GM03348 (cell line): ENCODE measurements at places on chromosomes 3 and 15.

- peak; percentile 24 for DNase-seq
Observed at GRCh38 chr3:179410331-179410730, 40.9 kb downstream of the GNB4 start.

- DNase-seq: peak; percentile 90
Observed at GRCh38 chr3:169149349-169149890, 514.1 kb downstream of the MECOM start.

DNA sequence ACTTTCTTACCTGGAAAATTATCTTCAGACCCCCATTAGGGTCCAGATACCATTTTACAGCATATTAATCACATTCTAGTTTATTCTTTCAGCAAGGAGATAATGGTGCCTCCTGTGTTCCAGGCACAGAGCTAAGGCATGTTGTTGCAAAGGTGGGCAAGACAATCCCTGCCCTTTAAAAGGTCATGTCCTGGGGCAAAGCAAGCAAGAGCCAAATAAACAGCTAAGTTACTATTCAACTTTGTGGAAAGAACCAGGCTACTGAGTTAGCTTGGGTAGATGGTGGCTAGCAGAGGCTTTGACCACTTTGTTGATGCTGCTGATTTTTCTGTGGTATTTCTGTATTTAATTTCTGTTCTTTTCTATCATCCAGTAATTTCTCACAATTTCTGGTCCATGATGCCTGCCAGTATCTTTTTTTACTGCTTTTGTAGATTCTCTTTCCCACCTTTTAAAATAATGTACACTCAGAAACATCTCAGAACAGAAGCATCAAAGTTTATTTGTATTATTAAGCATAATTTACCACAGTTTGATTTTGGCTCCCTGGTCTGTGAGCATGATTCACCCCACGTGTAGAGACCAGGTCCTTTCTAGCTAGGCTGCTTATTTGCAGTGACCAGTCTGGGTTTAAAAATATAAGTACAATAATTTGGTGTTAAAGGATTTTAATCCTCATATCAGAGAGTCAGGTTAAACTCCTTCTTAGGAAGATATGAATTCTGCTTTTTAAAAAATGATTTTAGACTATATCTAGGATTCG is 71.5 kb downstream of the LRRC28 start:
- DNase-seq: no peak

DNA sequence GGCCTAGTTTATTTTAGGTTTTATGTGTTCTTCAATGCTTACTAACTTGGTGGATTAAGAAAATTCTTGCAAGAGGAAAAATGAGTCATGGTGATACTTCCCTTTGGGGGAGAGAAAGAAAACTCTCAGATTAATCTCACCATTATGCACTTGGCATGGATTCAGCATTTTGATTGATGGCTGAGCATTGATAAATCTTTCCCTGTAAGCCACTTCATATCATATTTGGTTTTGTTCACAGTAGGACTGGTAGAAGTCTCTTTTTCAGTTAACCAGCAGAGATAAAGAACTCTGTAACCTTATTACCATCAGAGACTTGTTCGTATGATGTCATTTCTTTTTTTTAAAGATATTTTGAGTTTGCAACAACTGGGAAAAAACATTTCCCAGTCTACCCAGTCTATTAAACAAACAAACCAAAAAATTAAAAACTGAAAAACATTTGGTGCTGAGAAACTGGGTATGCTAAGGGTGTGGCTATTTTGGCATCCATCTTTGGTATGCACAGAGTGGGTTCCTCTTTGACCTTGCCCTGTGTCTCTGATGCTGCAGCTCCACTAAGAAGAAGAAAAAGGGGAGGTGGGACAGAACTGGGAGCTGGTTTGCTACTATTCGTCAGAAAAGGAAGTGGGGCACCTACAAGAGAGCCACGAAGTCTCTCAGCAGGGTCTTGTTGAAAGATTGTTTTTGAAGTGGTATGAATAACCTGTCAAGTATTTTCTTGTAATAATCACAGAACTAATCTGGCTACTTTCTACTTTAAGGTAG is 17.2 kb downstream of the TMOD3 start:
- DNase-seq: peak; percentile 49
